ENCODE measurements at places on chromosomes 13 and 19.

DNA sequence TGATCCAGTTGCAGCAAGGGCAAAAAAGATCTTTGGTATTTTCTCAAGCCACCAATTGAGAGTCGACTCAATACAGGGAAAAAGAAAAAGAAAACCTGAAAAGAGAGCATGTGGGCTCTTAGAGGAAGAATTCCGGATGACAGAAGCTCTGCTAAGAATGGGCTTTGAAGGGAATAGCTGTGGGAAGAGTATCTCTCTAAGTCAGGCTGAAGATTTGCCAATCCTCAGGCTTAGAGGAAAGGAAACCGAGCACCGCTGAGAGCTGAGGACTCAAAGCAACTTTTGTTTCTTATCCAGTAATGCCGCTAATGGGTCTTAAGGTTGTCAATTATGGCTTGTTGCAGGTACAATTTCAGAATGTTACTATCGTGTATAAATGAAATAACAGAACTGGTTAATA lies 166.4 kb downstream of the EFNB2 start:
- DNase-seq = no peak

DNA sequence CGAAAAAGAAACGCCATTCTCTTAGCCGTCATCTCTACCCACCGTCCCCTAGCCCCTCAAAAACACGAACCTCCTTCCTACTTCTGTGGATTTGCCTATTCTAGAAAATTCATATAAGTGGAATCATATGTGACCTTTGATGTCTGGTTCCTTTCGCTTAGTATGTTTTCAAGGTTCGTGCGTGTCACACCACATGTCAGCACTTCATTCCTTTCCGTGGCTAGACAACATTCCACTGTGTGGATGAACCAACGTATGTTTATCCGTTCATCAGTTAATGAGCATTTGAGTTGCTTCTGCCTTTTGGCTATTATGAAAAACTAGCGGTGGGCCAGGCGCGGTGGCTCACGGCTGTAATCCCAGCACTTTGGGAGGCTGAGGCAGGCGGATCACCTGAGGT lies 14.0 kb upstream of the PPP1R12C start:
- DNase-seq = no peak

DNA sequence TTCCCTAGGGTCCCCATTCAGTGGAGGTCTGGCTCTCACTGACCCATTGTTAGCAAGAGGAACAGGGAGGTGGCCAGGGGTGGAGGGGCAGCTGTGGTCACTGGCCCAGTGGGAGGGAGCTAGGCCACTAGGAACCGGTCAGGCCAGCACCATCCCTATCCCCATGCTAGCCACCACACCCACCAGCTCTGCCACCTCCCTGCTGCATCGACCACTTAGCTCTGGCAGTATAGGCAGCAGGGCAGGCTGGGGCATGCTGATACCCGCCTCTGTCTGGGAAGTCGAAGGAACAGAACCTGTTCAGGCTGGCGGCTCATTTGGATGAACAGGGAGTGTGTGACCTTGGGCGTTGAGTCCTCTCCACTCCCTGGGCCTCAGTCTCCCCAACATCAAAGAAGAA lies 4.7 kb downstream of the PPP1R13L start:
- no peak for DNase-seq

GRCh38 chr13:75506018-75506417 lies 24.0 kb upstream of the TBC1D4 start:
- DNase-seq = no peak

DNA sequence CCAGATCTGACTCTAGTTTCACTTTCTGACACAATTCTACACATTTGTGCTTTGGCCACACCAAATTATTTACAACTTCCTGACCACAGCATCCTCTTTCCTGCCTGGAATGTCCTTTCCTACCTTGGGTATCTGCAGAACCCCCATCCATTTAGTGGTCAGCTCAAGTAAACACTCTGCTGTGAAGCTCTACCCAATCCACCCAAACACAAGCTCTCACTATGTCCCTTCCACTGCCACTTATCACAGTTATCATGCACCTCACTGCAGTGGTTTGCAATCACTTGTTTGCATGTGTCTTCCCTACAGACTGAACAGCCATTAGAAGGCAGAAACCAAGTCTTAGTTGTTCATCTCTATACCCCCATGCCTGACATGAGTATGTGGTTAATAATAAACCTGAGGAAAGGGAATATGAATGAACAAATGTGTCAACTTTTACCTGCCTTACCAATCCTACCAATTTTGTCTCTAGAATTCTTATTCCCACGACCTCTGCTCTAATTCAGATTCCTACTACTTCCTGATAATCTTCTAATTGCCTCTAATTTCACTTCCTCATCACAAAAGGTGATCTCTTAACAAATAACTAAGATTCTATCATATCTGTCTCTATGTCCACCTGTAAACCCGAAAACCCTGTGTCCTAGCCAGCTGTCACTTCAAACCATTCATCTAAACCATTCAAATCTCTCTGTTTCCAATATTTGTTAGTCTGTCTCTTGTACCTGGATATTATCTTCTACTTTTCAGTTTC lies 25.1 kb downstream of the LNX2 start:
- DNase-seq = no peak

GRCh38 chr19:18203408-18203862 lies 407 bp downstream of the RAB3A start:
- no peak for DNase-seq

GRCh38 chr19:10918359-10918758 lies 10.1 kb downstream of the YIPF2 start:
- DNase-seq = no peak

- DNase-seq = no peak
Measured at GRCh38 chr13:102261809-102262208, 140.0 kb downstream of the FGF14 start.

DNA sequence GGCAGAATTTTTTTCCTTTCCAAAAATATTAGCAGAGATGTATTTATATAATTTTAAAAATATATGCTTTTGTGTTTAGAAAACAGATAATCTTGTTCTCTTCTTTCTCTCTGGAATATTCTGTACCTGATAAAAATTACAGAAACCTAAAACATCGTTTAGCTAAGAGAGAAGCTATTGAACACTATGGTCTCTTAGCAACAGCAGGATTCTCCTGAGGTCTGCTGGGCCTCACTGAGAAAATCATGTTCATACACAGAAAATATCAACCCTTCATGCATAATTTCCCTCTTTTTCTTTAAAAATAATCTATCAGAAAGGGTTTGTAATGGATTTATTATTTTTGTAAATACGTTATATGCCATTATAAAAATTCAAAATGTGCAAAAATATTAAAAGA lies 242.2 kb downstream of the DCLK1 start:
- no peak for DNase-seq

- no peak for DNase-seq
Measured at GRCh38 chr13:77507931-77508776, 27.4 kb upstream of the SCEL start.

GRCh38 chr13:98998831-98999638 lies 21.2 kb upstream of the DOCK9 start:
- no peak for DNase-seq

DNA sequence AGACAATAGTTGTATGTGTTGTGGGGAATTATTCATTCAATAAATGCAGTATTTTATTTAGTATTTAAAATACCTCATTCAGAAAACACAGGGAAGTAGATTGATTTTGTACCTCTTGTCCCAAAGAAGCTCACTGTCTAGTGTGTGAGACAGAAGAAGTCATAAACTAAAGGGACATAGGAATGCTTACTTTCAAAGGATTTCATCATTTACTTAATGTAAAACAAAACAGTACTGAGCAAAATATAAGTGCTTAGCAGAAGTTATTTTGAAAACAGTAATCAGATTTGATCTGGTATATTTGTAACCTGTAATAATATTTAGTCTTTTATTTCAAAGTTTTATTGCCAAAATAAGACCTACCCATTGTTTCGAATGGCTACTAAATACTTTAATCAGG lies 117.9 kb downstream of the TDRD3 start:
- DNase-seq = no peak

GRCh38 chr13:48156466-48156865 lies 61.6 kb upstream of the MED4 start:
- peak; percentile 28 for DNase-seq

DNA sequence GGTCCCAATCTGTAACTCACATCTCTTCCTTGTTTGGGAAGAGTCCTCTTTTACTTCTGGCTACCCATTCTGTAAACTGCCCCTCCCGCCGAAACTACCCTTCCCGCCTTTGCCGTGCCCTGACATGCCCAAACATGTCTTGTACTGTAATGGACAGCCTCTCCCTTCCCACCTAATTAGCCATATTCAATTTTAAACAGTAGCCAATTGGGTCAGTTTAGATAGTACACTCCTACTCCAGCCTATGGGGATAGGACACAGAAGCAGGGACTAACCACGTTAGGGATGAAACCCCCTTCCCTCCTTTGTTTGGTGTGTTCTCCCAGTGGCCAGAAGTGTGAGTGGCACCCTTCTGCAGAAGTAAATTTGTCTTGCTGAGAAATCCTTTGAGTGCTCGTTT lies 34.2 kb downstream of the SACS start:
- no peak for DNase-seq

- DNase-seq = no peak
Measured at GRCh38 chr13:28355822-28356371, 139.0 kb downstream of the FLT1 start.

GRCh38 chr13:45370922-45371406 lies 30.0 kb upstream of the TPT1 start:
- peak; percentile 22 for DNase-seq

GRCh38 chr19:38417544-38418506 lies 8.2 kb downstream of the RASGRP4 start:
- DNase-seq = peak; percentile 29

- peak; percentile 54 for DNase-seq
Measured at GRCh38 chr19:10270180-10270615, 722 bp upstream of the ICAM1 start.

DNA sequence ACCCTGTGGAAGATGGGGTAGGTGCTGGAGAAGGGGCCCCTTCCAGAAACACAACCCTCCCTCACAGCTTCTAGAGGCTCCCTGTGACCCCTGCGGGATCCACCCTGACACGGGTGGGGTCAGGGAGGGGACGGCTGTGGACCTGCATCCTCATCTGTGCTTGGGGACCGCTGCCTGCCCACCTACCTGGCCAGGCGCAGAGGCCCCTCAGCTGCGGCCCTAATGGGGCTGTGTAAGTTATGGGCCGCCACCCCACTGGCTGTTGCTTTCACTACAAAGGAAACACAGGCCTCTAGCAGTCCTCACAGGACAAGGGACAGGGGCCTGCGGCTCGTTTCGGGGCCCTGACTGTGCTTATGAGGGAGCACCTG lies 7.0 kb upstream of the CTXN1 start:
- no peak for DNase-seq

DNA sequence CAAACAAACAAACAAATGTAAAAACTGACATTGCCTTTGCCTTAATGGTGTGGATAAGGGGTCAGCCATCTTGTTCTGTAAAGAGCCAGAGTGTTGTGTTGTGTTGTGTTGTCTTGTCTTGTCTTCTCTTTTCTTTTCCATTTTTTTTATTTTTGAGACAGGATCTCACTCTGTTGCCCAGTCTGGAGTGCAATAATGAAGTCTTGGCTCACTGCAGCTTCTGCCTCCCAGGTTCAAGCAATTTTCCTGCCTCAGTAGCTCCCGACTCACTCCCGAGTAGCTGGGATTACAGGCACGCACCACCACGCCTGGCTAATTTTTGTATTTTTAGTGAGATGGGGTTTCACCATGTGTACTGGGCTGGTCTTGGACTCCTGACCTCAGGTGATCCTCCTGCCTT lies 27.8 kb downstream of the TIMM13 start:
- DNase-seq = no peak

DNA sequence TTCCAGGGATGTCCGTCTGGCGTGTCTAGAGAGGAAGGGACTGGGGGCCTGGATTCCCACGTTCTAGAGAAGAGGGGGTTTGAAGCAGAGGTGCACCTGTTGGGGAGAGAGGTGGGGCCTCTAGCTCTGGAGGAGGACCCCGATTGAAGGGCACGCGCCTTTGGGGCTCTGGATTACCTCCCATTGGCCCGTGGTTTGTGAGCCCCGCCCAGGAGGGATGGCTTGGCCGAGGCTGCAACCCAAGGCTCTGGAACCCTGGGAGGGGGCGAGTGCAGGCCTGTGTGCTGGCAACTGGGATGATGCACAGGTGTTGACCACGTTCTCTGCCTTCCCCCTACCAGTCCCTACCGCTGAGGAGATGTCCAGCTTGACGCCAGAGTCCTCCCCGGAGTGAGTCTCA lies 20.2 kb downstream of the TMEM150B start:
- DNase-seq = no peak

- no peak for DNase-seq
Measured at GRCh38 chr13:42328672-42329071, 56.7 kb downstream of the AKAP11 start.

DNA sequence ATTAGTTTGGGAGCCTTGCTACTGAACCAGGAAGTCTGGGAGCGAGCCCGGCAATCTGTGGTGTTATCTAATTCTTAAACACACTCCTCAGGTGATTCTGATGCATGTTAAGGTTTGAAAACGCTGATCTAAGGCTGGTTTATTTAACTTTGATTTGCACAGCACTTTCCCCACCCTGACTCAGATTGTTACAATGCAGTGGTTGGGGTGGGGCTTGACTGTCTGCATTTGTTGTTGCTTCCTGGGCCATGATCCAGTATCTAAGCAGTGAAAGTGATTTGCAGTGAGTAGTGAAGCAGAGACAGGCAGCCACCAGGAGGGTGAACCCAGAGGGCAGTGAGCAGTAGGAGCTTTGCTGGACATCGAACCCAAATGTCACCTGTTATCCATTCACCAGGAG lies 81.6 kb upstream of the ARGLU1 start:
- DNase-seq = no peak

GRCh38 chr19:4671185-4671851 lies 1.2 kb upstream of the MYDGF start:
- no peak for DNase-seq

DNA sequence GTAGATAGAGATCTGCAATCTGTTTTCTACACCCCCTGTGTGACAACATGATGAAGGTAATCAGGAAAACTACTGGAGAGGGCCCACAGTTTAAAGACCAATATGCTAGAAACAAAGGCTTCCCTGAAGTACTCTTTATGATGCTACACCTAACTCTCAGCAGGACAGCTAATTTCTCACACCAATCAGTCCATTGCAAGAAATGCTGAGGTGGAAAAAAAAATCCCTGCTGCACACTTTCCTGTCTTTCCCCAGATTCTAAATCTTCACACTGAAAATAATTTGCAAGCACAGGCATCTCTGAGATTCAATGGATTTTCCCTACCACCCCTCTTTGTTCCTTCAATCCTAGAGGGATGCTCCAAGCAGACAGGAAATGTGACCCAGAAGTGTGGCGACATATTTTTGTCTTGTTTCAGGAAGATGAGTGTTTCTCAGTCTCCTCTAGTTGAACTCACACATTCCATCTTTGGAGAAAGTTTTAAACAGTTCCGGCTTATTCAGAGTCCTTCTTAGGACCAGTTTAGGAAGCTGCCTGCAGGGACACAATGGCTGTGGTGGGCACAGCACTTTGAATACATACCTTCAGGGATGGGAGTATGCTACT lies 671.6 kb downstream of the DIAPH3 start:
- no peak for DNase-seq

DNA sequence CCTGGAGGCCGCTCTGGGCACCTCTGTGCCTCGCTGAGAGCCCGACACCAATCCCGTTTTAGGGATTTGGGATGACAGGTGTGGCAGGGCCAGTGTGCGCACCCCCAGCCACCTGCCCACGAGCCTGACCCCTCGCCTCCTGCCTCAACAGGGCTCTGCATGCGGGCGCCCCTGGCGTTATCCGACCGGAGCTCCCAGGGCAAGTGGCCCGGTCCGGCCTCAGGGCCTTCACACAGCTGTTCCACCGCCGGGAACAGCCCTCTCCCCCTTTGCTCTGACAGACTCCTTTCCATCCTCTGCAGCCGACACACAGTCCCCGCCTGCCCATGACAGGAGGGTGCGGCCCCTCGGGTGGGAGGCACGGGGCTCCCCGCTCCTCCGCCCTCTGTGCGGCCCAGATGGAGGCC lies 7.1 kb upstream of the WDR18 start:
- no peak for DNase-seq
